SIG-M5 (cell line): ENCODE measurements at places on chromosomes 13 and 19.
A peak's percentile ranks its signal among the peaks of the same experiment; 100 is the strongest.

DNA sequence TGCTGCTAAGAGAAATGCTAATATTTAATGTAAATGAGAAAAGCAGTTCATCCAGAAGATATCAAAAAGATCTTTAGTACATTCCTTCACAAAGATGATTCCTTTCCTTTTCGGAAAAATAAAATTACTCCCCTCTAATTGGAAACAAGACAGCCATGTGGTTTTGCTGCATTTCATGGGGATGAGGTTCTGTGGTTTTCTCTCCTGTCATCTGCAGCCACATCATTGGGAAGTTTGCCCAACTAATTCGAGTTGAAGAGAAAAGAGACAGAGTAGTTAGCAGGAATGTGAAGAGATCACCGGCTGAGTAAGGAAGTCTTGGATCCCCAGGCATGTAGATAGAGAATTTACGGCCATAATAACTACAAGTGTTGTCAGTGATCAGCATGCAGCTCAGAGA, 122.1 kb downstream of the CYSLTR2 start:
- no peak for DNase-seq

DNA sequence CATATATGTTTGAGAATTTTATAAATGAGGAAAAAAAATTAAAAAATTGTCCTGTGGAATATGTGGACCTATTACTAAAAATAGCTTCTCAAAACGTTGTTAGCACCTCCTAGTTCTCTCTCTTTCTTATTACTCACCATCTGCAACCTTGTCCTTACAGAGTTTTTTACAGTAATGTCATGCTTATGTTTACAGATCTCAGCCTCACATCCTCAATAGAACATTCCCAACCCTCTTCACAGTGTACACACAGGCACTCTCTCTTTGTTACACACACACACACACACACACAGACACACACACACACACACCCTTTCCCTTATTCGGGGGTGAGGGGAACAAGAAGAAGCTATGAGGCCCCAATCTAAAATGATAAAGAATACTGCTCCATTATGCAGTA, 197.7 kb downstream of the SLITRK6 start:
- DNase-seq: no peak

DNA sequence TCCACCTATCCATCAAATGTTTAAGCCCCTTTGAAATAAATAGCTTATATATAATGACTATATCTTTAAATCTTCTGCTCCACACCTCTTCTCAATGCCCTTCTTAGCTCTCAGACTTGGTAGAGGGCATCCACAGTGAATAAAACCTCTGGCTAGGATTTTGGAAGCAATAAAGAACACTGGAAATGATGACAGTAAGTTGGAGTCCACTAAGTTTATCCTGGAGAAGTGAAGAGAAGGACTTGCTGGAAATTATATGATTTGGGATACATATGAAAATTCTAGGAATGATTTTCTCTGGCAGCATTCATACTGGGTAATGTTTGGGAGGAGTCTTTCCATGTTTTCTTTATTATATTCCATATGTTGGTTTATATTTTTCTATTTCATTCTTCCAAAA, 133.5 kb upstream of the KL start:
- no peak for DNase-seq

DNA sequence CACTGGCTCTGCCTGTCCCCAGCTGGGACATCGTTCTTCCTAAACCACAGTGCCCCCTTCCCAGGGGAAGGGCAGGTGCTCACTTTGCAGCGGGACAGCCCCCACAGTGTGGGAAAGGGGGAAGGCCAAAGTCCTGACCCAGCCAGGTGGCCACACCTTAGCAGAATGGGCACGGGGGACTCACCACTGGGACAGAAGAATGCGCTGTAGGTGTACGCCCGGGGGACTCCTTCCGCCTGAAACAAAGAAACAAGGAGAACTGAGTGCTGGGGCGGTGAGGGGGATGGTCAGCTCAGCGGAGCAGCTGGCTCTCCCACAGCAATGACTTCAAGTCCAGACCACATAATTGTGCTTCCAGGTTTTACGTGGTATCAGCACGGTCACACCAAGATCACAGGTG, 49.4 kb downstream of the F2RL3 start:
- DNase-seq: no peak

GRCh38 chr19:55590109-55590508, 9.2 kb downstream of the FIZ1 start:
- no peak for DNase-seq

- DNase-seq: peak; percentile 42
These were observed 8.7 kb downstream of the SHKBP1 start for GRCh38 chr19:40585241-40585981.

- no peak for DNase-seq
These were observed 8.8 kb downstream of the SAFB start for GRCh38 chr19:5631567-5632240.

GRCh38 chr19:7211191-7211951, 82.8 kb downstream of the INSR start:
- DNase-seq: no peak

DNA sequence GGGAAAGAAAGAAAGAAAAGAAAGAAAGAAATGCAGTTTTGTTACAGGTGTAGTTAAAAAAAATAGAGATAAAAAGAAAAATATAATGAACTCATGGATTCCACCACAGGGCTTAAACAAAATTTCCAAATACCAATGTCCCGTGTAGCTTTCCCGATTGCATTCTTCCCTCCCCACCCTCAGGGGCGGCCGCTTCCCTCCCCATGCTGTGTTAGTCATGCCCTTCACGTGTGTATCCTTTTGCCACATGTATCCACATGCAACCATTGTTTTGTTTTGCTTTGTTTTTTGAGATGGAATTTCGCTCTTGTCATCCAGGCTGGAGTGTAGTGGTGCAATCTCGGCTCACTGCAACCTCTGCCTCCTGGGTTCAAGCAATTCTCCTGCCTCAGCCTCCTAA, 3.6 kb upstream of the KMT5C start:
- DNase-seq: no peak

GRCh38 chr13:49649244-49649962, 21.1 kb downstream of the ARL11 start:
- no peak for DNase-seq

DNA sequence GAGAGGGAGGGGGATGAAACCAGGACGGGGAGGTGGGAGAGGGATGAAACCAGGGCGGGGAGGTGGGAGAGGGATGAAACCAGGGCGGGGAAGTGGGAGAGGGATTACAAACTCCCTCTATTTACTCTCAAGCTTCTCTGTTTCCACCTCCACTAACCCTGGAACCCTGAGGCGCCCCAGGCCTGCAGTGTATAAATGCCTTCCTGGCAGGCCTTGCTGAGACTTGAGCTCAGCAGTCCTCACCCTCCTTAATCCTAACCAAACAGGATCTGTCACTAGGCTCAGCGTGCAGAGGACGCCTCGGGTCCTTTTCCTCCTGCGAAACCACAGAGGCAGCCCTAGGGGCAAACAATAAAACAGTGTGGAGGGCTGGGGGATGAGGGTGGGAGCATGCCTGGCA, 32.1 kb upstream of the OR1M1 start:
- no peak for DNase-seq

DNA sequence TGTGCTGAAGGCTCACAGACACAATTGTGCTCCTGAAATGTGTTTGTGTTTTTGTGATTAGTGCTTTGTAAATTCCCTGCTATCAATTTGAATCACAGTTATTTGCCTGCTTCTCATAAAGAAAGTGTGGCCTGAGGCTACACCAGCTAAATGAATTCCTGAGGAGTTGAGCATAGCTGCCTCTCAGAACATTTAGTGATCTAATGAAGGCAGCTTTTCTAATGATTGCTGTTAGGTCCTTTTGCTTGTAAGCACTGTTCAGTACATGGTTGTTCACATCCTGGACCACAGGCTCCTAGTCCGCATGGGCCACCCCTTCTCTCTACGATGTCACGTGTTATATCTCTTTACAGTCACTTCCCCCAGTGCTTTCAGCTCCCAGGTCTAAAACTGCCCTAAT, 238.2 kb downstream of the B3GLCT start:
- no peak for DNase-seq

GRCh38 chr19:38012944-38013343, 105.9 kb downstream of the SIPA1L3 start:
- DNase-seq: no peak

- DNase-seq: no peak
These were observed 2.4 kb downstream of the MARK4 start for GRCh38 chr19:45253396-45254027.

DNA sequence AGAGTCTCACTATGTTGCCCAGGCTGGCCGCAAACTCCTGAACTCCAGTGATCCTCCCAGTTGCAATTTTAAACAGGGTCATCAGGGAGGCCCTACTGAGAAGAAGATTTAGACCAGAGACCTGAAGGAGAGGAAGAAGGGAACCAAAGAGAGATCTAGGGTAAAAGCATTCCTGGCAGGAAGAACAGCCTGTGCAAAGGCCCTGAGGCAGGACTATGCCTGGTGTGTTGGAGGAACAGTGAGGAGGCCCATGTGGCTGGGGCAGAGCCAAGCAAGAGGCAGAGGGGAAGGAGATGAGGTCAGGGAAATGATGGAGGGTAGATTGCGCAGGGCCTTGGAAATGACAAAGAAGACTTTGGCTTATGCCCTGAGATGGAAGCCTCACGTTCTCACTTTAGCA, 34.5 kb downstream of the TINCR start:
- DNase-seq: no peak
